ENCODE measurements at places on chromosomes 4 and X.
A peak's percentile ranks its signal among the peaks of the same experiment; 100 is the strongest.

DNA sequence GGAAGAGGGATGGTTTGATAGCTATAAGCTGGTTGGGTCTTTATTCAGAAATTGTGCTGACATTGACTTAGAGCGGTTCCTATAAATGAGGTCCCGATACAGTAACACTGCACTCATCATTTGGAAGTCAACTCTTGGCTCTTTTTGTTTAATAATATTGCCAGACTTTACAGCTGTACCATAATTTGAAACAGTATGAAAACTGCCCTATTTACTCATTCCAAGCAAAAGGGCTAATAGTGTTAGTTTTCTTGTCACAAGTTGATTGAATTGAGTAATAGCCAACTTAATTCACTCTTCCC lies 128.4 kb upstream of the LIMCH1 start:
- no peak for DNase-seq

GRCh38 chr4:126427853-126428252 lies 1113.1 kb downstream of the FAT4 start:
- DNase-seq = no peak

DNA sequence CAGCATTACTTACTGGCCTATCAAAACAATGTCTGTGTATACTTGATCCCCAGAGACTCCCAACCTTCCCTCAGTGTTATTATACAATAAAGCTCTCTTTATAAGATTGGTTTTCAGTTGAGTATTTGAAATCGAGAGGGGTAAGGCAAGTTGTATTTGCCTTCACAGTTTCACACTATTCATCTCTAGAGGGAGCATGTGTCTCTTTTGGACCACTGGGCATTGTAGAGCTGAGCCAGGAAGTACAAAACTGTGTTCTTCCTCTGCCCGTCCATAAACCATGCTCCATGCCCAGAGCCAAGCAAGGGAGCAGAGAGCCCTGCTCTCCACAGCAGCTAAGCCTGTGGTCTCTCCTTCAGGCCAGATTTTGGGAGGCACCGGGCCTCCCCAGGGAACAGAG lies 61.5 kb upstream of the HHIP start:
- DNase-seq = no peak

GRCh38 chrX:46849933-46850332 lies 13.1 kb downstream of the RP2 start:
- no peak for DNase-seq

GRCh38 chr4:148092316-148093014 lies 349.7 kb downstream of the NR3C2 start:
- no peak for DNase-seq

DNA sequence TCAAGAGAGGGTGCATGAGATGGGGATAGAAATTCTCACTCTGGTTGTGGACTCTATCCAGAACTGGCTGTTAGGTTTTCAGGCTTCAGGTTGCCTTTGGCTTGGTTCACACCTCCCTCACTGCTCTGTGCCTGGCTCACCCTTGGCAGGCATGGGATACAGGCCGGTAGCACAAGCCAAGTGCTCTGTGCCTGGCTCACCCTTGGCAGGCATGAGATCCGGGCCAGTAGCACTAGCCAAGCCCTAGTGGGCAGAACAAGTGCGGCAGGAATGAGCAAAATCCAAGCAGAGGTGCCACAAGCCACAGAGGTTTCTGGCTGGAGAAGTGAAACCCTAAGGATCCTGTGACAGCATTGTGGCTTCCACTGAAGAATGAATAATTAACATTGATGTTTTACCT lies 1642.3 kb downstream of the C4orf33 start:
- DNase-seq = no peak

DNA sequence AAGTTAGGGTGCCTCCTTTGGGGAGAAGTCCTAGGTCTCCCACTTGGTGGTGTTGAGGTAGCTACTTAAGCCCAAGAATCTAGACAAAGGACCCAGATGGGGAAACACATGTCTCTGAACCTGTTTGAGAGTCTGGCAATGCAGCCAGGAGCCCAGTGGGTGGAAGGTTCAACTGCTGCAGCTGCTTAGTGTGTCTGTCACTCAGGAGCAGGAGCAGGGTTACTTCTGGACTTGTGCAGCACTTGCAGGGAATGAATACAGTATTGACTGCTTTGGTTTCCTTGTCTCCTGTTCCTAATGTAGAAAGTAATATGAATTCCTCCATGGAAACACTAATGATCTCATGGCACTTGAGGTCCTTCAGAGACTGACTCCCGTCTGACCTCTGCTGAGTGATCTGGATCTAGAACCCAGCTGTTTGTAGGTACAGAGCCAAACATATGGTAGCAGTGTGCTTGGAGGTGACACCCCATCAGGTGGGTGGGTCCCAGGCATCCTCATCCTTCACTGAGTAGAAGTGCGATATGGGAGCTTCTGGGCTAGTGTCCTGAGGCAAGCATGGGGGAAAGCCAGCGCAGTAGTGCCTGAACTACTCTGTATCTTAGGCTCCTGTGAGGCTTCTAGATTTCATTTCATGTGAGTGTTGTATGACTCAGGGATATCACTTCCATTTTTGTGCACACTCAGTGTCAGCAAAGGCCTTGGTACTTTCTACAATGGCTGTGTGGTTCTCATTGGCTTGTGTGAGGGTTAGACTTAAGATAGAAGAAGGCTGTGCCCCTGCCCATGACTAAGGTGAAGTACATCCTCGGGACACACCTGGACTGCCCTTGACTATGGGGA lies 85.0 kb upstream of the WDR1 start:
- no peak for DNase-seq

DNA sequence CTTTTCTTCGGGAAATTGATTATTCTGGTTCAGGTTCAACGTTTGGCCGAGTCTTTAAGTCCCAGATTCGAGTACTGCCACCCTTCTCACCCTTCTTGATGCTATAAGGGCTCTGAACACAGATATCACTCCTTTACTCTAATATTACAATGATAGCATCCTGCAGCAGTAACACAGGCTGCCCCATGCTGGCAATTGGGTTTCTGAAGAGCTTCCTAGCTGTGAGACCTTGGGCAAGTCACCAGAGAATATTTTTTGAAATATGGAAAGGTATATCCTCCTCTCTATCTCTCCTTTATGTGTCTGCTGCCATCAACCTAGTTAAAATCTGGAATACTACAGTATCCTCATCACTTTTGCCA lies 297 bp upstream of the MTMR8 start:
- no peak for DNase-seq

GRCh38 chr4:27916452-27917184 lies 1056.0 kb downstream of the STIM2 start:
- DNase-seq = no peak

DNA sequence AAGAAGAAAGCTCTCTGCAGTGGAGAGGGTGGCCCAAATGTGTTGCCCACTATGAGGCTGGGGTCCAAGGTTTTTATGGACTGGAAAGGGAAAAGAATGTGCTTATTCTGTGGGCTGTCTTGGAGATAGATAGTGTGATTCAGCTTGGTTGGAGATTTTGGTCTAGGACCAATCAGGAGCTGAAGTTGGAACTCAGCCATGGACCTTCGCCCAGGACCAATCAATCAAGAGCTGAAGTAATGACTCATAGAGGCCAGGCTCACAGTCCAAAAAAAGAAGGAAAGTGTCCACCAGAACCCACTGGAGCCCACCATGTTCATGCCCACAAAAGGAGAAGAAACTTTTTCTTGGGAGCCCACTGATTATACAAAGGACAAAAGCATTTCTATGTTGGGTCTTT lies 369.5 kb downstream of the UBE2NL start:
- DNase-seq = no peak

GRCh38 chr4:184706453-184706852 lies 27.4 kb downstream of the CENPU start:
- no peak for DNase-seq

- DNase-seq = peak; percentile 60
These were observed 75.8 kb downstream of the FAM53A start for GRCh38 chr4:1608196-1608820.

DNA sequence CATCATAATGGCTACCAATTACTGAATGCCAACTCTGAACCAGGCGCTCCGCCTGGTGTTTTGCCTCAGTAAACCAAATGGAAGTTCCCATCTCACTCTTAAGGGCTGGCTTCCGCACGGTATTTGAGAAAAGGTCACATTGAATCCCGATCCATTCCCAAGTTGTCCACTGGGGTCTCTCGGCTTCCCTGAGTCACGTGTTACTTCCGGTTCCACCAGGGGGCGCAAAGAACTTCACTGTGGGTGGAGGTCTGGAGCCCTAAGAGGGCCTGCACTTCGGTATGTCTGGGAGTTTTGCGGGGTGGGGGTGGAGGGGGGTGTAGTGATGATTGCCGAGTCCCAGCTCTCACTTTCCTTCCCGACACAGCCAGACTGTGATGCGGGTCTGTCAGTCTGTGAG lies 13.4 kb upstream of the NHS start:
- no peak for DNase-seq

GRCh38 chr4:17690898-17691297 lies 76.5 kb downstream of the MED28 start:
- DNase-seq = no peak

- no peak for DNase-seq
These were observed 182.3 kb downstream of the BANK1 start for GRCh38 chr4:101972791-101973190.

- DNase-seq = no peak
These were observed 127.8 kb downstream of the PHKA2 start for GRCh38 chrX:18855919-18856644.

GRCh38 chr4:158964114-158964727 lies 138.7 kb upstream of the RAPGEF2 start:
- DNase-seq = no peak

- no peak for DNase-seq
These were observed 9.3 kb upstream of the SAT1 start for GRCh38 chrX:23773601-23774175.

DNA sequence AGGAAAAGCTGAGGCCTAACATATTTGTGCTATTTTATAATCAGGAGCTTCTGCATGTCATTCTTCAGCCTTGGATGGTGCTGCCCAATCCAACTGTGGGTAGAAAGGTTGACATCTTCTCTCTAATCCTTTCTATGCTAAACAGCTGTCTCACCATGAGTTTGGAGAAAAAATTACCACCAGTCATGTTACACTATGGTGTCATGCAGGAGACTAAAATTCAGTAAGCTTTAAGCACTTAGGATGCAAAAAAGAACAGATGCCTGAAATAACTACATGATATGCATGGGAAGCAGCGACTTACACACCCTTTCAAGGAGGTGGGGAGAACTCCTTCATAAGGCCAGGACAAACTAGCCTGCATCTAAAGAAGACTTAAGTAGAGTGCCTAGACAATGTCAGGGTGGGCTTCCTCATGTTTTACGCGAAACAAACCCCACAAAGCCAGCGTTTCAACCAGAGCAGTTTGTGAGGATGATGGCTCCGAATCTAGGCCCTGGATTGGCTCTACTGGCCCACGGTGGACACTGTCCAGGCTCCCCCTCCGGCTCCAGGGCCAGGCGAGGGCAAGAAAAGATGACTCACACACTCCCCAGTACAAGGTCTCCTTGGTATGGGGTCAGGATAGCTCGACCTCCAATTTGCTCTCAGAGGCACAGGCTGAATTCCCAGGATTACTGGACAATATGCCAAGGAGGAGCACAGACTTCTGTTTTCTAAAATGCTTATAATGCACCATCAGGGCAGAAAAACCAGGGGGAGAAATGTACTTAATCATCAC lies 45.1 kb downstream of the STX18 start:
- no peak for DNase-seq

DNA sequence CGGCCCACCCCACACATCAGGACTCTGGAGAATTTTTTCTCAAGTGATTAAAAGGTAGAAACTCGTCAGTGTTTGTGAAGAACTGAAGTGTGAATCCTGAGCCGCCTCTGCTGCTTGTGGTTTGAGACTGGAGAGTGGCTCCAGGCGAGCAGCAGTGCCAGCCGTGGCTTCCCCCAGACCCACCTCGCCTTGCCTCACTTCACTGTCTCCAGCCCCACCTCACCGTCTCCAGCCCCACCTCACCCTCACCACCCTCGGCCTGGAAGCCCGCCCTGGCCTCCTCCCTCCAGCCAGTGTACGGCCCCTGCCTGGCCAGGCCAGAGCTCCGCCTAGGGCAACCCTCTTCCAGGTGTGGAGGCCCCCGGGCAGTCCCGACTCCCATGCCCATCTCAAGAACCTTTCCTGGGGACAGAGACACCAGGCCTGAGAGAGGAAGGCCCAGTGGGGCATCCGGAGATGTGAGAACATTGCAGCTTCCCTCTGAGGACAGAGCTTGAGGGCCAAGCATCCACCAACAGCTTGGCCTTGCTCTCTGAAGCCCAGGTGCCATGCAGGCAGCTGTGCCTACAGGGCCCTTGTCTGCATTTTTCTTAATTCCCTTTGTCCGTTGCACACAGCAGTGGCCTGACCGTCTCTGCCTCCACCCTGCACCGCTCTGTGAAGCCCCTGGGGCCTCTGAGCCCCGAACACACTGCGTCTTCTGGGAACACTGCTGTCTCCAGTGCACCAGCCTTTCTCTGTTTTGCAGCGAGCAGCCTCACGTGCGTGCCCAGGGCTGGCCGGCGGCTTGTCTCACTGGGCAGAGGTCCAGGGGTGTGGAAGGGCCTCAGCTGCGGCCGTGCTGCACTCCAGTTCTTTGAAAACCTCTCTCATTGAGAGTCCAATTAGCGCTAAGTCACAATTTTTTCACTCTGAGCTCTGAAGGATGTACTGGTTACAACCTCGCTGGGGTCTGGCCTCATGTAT lies 13.8 kb downstream of the SH3BP2 start:
- DNase-seq = no peak

DNA sequence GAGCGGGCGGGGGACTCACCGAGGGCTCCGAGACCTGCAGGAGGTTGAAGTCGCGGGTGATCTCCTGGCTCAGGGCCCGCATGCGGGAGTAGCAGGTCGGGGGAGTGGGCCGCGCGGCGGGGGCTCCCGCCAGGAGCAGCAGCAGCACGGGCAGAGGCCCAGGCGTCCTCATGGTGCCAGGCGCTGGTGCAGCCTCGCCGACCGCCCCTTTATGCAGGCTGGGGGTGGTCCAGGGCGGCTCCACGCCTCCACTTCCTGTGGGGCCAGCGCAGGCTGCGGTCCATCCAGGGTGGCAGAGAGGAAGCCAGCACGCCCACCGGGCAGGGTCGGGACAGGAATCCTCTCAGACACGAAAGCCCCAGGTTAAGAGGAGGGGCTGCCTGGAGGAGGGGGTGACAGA lies at the start of gene CYTL1:
TSS of gene CYTL1 (minus strand) at position 185 of the 400 bp plus-strand sequence. CDS start at position 172, 13 bp downstream.
- no peak for DNase-seq

- DNase-seq = peak; percentile 15
These were observed 13.7 kb downstream of the ATP5ME start for GRCh38 chr4:660401-660800.

GRCh38 chr4:82825425-82825824 lies 26.8 kb upstream of the SCD5 start:
- no peak for DNase-seq

GRCh38 chr4:171812665-171813525 lies at the start of gene GALNTL6:
Gene GALNTL6 (plus strand): TSS chr4:171813404.
- DNase-seq = no peak

DNA sequence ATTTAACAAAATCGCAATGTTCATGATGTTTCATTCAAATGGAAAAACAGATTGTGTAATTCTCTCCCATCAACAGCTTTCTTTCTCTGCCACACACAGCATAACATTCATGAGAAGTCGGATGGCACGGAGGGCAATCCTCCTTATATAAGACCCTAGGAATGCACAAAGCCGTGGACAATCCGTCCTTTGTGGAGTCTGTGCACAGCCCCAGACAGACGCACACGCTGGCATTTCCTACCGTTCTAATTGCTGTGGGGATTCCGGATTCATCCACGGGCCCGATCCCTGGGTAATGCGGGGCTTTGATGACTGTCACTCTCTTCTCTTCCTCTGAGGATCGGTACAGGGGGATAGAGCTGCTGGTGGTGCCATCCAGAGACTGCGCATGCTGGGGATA lies 121.9 kb upstream of the PDLIM3 start:
- no peak for DNase-seq

GRCh38 chr4:39698424-39699009 lies 581 bp downstream of the UBE2K start:
- peak; percentile 55 for DNase-seq
